ENCODE measurements at places on chromosomes 1 and 21.

GRCh38 chr1:99725996-99726395 lies 40.4 kb downstream of the FRRS1 start:
- no peak for DNase-seq

GRCh38 chr21:23093259-23093658 lies 2095.1 kb downstream of the NCAM2 start:
- DNase-seq, result no peak

- no peak for DNase-seq
These were observed 16.0 kb downstream of the MIIP start for GRCh38 chr1:12035312-12035711.

DNA sequence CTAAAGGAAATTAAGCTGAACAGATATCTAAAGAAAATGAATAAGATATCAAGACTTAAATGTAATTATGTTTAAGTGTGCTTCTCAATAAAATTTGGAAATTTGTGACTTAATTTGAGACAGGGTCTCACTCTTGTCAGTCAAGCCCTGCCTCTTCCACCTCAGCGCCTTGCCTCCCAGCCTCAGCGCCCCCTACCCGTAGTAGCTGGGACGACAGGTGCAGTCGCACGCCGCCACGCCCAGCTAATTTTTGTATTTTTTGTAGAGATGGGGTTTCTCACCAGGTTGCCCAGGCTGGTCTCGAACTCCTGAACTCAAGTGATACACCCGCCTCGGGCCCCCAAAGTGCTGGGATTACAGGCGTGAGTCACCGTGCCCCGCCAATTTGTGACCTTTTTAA lies 117.0 kb downstream of the CLEC20A start:
- DNase-seq, result no peak

- DNase-seq, result no peak
These were observed 28.6 kb upstream of the FCAMR start for GRCh38 chr1:206998816-206999215.

DNA sequence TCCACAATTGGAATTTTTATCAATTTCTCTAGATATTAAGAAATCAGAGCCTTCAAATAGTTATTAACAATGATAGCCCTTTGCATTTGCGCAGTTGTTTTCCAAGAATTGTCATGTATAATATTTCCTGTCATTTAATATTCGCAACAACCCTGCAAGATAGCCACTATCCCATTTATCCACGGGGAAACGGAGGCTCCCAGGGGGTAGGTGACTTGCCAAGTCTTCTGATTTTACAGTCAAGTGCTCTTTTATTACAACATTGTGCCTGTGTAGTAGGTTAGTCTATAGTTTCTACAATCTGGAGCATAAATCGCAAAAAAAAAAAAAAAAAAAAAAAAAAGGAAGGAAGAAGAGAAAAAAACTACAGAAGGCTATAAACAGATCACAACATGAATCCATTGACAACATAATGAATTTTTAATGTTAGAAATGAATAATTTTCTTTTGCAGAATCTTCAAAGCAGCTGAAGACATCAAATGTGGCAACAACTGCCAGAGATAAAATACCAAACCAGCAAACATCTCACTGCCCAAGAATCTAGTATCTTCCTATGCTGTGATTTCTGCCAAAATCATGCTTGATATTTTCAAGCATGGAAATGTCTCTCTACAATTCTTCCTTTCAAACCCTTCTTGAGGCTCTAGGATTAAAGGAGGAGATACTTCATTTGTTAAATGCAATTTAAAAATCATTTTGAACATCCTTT lies 125.5 kb downstream of the PTPN14 start:
- DNase-seq, result no peak

DNA sequence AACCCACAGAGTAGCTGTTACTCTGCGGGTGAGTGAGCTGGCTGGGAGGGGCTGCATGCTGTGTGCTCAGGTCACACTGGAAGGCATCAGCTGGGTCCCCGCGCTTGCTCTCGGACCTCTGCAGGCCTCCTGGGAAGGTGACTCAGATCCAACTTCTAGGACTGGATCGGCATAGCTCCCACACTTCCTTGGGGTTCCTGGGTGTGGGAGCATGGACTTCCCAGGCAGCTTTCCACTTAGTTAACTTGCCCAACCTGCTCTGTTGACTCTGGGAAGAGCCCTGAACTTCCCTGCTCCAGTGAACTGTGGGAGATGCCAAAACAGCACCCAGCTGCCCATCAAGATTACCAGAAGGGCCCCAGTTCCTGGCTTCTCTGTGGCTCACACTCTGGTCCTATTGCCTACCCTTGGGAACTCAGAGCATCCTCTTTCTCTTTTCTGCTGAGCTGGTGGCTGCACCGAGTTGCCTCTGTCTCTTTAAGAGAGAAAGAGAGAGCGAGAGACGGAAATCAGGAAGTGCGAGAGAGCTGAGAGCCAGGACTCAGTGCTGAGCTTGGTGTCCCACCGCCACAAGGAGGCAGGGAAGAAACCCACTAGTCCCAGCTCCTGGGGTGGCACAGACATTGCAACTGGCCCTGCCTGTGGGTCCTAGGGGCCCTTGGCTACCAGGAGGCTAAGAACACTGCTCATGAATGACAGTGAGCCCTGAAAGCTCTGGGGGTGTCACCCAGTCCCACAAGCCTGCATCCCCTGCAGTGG lies at the start of gene IKBKE:
Gene IKBKE, plus strand, starts transcription at position 544 of the 759 bp plus-strand sequence. CDS start 2,752 bp downstream, outside the sequence.
- no peak for DNase-seq

DNA sequence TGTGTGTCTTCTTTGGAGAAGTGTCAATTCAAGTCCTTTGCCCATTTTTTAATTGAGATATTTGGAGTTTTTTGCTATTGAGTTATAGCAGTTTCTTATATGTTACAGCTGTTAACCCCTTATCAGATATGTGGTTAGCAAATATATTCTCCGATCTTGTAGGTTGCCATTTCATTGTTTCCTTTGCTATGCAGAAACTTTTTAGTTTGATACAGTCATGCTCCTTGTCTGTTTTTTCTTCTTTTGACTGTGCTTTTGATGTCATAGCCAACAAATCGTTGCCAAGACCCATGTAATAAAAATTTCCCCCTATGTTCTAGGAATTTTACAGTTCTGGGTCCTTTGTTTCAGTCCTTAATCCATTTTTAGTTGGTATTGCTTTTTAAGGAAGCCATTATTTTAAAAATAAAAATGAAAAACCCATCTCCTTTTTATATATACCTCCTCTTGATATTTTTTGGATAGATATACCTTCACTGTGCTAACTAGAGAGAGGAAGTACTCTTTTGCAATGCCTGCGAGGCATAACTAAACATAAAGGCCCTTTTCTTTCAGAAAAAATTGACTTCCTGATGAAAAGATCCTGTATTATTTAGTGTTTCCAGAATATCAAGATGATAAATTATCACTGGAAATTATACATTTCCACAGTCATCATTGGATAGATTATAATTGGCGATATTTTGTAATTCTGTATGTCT lies 127.8 kb downstream of the HS2ST1 start:
- DNase-seq, result no peak

- DNase-seq, result no peak
These were observed 12.6 kb upstream of the PLEKHG5 start for GRCh38 chr1:6503884-6504602.

DNA sequence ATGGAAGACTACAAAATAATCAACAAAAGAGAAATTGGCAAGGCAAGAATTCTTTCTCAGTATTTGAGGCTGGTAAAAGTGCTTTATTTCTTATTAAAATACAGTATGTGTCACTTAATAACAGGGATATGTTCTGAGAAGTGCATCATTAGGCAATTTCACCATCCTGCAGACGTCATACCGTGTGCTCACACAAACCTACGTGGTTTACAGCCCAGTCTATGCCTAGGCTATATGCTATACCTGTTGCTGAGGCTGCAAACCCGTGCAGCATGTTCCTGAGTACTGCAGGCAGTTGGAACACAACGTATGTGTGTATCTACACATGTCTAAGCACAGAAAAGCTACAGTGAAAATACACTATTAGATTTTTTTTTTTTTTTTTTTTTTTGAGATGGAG lies 2.7 kb upstream of the CCDC27 start:
- DNase-seq, result no peak

GRCh38 chr1:57238233-57238781 lies 185.6 kb downstream of the DAB1 start:
- no peak for DNase-seq

DNA sequence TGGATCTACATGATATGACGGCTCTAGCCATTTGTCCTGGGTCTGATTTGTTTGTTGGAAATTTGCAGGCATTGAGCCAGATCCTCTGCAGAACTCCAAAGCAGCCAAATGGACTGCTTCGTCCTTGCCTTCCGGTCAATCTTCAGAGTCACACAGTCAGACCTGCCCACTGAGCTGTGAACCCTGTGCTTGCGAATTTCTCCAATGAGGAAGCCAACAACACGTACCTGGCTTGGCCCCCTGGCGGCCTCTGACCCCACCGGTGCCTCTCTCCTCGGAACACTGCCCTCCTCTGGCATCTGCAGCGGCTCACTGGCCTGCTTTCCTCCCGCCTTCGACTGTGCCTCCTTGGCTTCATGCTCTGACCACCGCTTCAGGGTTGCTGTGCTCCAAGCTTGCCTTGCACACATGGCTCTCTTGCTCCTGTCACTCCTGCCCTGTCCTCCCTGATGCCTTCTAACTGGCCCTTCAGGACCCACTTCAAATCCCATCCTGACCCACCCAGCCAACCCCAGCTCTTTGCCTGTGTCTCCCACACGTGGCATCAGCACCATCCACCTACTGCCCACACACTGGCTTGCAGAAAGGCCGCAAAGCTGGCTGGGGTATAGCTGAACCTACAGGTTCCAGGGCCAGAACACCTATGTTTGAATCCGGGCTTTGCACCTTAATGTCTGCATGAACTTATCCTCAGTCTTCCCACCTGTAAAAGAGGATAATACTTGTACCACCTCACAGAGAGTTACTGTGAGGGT lies 128.2 kb downstream of the KCNN3 start:
- no peak for DNase-seq

- no peak for DNase-seq
These were observed 5.2 kb downstream of the ITPKB start for GRCh38 chr1:226733876-226734275.

DNA sequence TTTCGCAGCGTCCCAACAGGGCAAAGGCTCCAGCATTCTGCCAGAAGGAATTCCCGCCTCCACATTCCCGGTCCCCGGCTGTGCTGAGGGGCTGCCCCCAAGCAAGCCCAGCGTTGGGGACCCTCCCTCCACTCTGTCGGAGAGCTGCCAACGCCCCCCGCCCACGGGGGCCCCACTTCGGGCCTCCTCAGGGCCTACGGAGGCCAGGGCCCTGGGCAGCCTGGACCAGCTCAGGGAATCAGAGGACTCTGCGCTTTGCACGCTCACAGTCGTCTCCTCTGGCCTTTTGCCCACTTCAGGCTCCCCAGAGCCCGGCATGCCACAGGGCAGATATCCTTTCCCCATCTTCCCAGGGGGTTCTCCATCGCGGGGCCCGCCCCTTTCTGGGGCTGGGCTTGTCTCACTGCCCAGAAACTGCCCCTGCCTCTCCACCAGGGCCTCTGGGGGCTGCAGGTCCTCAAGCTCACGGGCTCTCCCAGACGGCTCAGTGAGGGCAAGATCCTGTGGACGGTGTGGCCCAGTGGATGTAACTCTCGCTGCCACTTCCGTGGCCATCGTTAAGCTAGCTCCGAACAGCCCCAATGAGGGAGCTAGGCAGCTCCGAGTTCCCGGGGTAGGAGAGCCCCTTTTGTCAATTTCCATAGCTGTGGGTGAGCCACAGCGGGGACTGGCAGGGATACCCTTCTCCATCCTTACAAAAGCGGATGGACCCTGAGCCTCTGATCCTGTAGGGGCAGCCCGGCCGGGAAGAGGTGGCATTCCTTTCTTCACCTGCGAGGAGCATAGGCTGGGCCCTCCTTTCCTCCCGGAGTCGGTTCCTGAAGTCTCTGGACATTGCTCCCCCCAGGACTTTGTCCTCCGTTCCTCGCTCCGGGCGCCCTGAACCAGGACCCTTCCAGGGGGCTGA lies 2.8 kb downstream of the ITPKB start:
- no peak for DNase-seq
